ENCODE measurements at places on chromosomes 12 and 14.
A peak's percentile ranks its signal among the peaks of the same experiment; 100 is the strongest.

DNA sequence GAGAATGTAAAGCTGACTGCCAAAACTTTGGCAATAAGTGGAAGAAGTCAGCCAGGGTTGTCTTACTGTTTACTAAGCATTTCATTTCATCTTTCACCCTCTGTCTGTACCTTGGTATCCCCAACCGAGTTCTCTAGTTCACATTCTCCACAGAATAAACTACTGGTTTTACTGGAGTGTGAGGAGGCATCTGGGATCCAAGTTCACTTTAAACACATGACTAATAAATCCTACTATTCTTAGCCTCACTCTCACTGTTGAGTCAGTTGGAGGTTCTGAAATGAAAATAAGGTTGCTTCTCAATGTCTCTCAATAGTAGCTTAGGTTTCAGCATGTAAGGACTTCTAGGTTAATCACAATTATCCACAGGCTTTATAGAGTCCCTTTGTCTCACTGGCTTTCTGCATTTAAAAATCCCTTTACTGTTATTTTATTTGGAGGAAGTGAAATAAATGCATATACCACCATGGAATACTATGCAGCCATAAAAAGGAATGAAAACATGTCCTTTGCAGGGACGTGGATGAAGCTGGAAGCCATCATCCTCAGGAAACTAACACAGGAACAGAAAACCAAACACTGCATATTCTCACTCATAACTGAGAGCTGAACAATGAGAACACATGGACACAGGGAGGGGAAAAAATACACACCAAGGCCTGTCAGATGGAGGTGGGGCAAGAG, 95.8 kb downstream of the EPS8 start:
- DNase-seq, result no peak

DNA sequence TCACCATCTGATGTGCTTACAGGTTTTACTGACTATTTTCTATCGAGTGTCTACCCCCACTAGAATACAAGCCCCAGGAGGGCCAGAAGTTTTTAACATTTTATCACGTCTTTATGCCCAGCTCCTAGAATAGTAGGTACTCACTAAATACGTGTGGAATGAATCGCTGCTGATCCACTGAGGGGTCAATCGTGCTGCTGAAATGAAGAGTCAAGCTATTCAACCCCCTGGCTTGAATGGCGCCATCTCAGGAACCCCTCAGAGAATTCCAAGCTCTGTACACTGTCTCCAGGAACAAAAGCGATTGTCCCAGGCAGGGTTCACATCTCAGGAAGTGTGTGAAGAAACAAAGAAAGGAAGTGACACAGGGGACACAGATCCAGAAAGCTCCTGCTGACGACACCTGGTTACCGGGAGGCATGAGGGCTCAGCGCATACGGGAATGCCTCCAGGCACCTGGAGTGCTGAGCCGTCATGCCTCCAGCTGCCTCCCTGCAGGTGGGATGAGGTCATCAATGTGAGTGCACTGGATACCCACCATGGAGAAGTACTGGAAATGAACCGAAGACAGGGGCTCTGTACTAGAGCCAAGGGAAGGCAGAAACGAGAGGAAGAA, 45.6 kb downstream of the PITPNM2 start:
- no peak for DNase-seq

DNA sequence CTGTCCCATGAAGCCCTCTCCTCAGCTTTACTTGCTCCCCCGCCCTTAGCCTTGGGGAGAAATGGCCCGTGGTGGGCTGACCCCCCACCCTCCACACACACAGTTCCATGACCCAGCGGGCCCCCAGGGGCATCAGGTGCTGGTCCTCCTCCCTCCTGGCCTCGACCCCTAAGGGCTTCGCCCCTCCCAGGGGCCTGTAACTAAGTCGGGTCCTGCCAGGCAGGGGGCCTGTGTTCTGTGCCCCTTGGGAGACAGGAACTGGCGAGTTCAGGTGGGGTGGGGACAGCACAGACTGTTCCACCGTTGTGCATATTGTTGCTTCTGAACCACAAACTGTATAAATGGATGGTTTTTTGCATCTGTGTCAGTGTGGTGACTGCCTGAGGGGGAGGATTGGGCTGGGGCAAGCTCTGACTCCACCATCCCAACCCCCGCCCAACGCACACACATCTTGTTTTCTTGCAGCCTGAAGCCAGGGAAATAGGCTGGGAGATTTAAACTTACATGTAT, 8.8 kb downstream of the TAMALIN start:
- DNase-seq, result no peak

DNA sequence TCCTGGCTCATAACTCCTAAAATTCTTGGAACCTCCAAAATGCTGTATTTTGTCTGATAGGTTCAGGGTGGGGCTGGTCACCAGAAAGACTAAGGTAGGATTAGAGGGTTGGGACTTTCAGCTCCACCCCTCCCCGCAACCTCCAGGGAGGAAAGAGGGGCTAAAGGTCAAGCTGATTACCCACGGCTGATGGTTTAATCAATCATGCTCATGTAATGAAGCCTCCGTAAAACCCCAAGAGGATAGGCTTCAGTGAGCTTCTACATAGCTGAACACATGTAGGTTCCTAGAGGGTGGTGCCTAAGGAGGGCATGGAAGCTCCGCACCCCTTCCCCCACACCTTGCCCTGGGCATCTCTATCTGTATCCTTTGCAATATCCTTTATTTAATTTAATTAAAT, 60.0 kb downstream of the DGLUCY start:
- DNase-seq, result no peak

- no peak for DNase-seq
Observed at GRCh38 chr14:95452893-95453712, 63.3 kb downstream of the SYNE3 start.

DNA sequence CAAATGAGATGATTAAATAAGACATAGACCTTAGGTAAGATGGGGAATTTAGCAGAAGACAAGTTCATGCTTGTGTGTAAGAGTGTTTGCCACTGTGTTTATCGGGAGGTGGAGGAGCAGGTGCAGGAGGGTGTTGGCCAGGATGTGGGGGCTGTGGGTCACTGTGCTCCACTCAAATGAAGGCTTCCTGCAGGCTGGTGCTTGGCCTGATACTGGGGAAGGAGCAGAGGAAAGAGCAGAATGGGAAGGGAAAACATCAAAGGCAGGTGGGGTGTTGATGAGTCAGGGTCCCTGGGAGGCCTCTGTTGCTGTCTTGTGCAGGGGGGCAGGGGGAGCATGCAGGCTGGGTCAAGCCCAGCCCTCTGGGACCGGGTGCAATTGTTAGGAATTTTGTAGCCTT, 126.5 kb downstream of the TSPAN9 start:
- no peak for DNase-seq

- no peak for DNase-seq
Observed at GRCh38 chr12:65093606-65094005, 27.5 kb downstream of the WIF1 start.

GRCh38 chr12:55470088-55470829, at the start of gene OR6C70:
Gene OR6C70 (minus strand): TSS chr12:55470138. CDS start chr12:55470138, 0 bp downstream.
- no peak for DNase-seq

DNA sequence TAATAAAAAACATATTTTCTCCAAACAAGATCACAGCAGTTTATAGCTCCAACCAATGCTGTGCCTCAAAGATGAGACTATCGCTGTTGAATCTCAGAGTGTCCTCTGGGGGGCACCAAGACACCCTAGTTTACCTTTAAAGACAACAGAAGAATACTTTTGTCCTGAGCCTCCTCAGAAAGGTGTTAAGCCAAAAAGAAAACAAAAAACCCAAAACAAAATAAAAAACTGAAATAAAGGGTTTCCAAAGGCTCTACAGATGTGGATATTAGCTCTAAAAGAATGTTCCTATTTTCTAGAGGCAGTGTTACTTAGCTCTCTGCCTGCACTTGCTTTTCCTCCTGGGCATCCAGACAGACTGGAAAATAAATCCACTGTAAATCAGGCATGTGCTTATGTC, 86.9 kb upstream of the TTC7B start:
- DNase-seq, result peak; percentile 26

DNA sequence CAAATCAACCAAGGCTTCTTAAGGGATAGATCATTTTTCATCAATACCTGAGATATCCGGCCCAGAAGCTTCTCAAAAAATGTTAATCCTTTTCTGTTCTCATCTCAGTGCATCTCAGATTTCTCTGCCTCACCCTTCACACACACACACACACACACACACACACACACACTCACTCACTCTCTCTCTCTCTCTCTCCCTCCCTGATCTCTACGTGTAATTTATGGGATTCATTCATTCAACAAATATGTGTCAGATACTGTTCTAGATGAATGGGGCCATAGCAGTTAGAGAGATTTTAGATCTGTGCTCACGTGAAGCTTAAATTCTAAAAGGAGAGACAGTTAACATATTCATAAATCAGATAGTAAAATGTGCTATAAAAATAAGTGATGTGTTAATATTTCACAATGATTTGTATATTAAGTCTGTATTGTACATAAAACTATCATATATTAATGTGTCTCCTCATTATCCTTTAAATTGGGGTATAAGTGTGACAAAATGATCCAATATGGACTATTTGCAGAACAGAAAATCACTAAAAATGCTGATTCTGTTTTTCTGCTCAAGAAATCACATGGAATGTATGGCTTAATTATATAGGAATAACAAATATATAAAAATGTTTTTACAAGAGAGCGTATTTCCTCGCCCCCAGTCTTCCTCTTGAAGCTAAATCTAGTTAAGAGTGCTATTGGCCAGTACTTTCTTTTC, 7.3 kb upstream of the FRMD6 start:
- DNase-seq, result no peak

DNA sequence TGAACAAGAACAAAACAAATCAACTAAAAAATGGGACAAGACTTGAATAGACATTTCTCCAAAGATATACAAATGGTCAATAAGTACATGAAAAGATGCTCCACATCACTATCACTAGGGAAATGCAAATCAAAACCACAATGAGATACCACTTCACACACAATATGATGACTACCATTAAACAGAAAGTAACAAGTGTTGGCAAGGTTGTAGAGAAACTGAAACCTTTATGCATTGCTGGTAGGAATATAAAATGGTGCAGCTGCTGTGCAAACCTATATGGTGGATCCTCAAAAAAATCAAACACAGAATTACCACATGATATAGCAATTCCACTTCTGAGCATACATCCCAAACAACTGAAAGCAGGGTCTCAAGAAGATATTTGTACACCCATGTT, 5.2 kb downstream of the SMAGP start:
- no peak for DNase-seq

DNA sequence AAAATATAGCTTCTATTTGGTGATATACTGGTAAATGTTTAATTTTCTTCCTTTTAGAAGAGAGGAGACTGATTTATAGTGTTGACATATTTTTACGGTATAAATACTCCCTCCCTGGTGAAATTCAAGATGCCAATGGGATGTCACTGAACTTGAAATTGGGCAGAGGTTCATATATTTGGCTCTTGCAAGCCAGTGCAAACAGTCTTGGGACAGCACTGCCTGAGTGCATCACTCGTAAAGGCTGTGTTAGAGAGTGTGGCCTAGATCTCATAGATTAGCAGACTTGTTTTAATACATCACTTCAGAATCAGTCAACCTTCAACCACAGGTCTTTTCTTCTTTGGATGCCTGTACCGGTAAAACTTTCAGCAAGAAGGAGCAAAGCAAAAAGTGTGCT, 681.0 kb downstream of the NRXN3 start:
- DNase-seq, result no peak

DNA sequence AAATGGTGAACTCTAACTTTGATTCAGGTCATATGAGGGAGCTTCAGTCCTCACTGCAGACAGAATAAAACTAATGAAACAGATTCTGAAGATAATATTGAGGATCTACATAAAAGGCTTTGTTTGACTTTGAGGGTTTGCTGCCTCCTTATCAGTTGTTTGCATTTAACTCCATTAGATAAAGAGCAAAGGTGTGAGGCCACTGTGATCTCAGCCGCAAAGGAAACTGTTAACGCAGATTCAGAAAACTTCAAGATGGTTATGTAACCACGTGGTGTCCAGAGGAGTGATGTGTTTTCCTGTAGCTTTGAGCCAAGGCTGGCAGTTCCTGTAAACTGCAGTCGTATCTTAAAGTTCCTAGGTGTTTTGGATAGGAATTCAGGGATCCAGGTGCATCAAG, 67.8 kb downstream of the METTL25 start:
- DNase-seq, result no peak

- no peak for DNase-seq
Observed at GRCh38 chr14:60964904-60965303, 16.0 kb downstream of the TRMT5 start.

DNA sequence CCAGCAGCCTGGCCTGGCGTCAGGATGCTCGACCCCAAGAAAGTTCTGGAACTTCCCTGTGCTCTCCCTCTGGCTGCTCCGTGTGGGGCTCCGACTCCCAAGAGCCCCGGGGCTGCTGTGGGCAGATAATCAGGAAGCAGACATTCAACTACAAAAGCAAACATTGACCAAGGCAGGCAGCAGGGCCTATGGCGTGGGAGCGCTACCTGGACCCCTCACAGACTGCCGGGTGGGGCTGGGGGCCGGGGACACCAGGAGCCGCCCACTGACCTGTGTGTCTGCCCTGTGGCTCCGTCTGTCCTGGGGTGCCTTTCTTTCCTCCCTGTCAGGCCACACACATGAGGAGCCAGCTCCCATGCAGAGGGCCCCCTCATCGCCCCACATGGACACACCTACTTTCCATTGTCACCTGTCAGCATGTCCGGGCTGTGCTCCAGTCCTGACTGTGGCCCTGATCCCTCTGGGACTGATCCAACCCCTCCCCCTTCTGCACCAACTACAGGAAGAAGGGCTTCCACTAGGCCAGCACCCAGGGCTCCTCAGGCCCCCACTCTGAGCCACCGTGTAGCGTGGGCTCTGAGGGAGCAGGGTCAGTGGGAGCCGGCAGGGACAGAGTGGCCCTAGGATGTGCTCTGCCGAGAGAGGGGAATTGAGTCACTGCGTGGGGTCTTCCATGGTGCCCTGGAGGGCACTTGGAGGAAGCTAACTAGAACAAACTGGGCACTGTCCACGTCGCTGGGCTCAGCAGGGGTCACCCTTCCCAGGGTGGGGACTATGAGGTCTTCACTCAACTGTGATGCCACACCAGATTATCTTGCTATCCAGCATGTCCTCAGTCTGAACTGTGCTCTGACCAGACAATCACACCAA, 215.4 kb upstream of the C14orf180 start:
- DNase-seq, result no peak

- DNase-seq, result no peak
Observed at GRCh38 chr14:64525354-64525753, 15.2 kb upstream of the HSPA2 start.

- DNase-seq, result no peak
Observed at GRCh38 chr12:73414926-73415325, 1122.7 kb upstream of the ATXN7L3B start.

DNA sequence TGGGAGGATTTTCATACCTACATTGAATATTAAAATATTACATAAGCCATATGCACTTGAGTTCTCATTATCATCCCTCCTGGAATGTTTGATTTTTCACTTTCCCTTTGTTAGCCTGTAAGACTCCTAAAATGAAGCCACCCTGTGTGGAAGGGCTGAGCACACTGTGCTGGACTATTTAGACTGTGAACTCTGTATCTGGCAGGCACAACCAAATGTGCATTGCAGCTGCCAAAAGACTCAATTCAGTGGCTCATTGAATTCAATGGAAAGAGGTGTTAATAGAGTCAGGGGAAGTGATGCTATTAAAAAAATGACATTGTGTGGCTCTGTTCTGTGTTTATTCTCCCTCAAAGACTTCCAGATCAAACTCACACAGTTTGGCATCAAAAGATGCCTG, 111.1 kb downstream of the SMOC1 start:
- no peak for DNase-seq

Data from GDM1 (cell line).